ENCODE measurements at places on chromosomes 3 and 15.

DNA sequence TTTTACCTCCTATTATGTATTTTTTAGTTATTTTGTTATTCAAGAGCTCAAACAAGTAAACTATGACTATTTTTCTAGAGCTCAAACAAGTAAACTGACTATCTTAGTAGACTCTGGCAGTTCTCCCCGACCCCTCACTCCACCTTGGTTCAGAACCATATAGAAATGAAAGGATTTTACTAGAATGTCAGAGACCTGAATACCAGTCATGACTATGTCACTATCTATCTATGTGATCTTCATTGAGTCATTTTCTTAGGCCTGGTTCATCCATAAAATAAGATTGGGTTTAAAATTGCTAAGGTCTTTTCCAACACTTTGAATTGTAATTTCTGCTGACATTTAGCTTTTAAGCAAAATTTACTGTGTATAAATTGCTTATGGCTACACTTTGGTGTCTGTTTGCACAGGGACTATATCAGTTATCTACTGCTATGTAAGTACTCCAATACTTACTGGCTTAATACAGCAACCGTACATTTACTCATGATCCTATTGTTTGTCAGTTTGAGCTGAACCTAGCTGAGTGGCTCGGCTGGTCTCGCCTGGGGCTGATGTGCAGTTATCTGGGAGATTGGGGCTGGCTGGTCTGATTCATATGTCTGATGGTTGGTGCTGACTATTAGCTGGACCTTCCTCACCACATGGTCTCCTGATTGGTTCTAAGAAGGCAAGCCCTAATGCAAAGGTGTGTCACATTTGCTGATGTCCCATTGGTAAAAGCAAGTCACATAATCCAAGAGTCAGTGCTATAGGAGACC, 37.0 kb downstream of the RASA2 start:
- DNase-seq = no peak

- no peak for DNase-seq
Measured at GRCh38 chr3:17771177-17772017, 29.0 kb upstream of the TBC1D5 start.

DNA sequence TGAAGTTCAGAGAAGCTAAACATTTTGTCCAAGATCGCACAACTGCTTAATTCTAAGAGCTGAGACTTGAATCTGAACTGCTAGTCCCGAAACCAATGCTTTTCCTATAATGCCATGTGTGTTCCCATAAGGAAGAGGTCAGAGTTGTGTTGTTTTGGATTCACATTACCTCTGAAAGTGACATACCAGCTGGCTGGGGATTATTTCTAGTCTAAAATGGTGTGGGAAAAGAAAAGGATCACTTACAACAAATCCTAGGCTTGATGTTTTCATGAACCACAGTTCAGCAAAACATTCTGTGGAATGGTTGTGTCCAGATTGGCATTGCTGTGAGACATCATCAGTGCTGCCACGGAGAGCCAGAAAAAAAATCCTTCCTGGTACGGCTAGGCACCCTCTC, 35.0 kb upstream of the LRRC3B start:
- no peak for DNase-seq

GRCh38 chr3:152921351-152921750, 86.4 kb downstream of the P2RY1 start:
- DNase-seq = no peak

GRCh38 chr3:15326037-15326436, 6.3 kb downstream of the SH3BP5 start:
- no peak for DNase-seq

GRCh38 chr3:4744405-4745234, 234.6 kb upstream of the BHLHE40 start:
- no peak for DNase-seq

GRCh38 chr3:25903371-25904129, 113.7 kb downstream of the OXSM start:
- DNase-seq = no peak

- DNase-seq = no peak
Measured at GRCh38 chr3:122948408-122948807, 79.2 kb downstream of the SEMA5B start.

- no peak for DNase-seq
Measured at GRCh38 chr3:170454509-170454908, 35.8 kb downstream of the CLDN11 start.

- DNase-seq = no peak
Measured at GRCh38 chr15:72859757-72860145, 76.2 kb upstream of the ADPGK start.

GRCh38 chr3:120488296-120488695, 37.5 kb upstream of the FSTL1 start:
- no peak for DNase-seq

GRCh38 chr3:65639444-65639843, 399.3 kb downstream of the MAGI1 start:
- DNase-seq = no peak

GRCh38 chr3:13378155-13378554, 42.0 kb downstream of the NUP210 start:
- no peak for DNase-seq

DNA sequence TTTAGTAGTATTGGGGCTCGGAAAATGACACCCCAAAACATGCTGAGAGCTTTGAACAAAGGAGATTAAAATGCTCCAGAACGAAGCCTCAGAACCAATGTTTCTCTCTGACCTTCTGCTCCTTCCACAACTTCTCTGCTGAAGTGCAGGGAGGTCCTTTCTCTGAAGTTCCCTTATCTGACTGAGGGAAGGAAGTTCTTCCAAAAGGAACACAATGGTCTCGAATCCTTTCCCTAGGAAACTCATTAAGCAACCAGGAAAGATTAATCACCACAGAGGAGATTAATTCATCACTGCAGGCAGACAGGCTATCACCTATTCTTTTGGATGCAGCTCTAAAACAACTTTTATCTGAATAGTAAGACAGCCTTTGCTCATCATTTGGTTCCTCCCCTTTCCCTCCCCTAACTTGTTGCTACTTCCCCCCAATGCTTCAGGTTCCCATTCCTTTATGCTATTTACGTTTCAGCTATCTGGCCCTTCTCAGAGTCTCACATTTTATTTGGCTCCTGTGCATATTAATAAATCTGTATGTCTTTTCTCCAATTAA, 18.2 kb upstream of the WDR49 start:
- DNase-seq = no peak

GRCh38 chr15:57738734-57739237, 32.3 kb downstream of the POLR2M start:
- no peak for DNase-seq

DNA sequence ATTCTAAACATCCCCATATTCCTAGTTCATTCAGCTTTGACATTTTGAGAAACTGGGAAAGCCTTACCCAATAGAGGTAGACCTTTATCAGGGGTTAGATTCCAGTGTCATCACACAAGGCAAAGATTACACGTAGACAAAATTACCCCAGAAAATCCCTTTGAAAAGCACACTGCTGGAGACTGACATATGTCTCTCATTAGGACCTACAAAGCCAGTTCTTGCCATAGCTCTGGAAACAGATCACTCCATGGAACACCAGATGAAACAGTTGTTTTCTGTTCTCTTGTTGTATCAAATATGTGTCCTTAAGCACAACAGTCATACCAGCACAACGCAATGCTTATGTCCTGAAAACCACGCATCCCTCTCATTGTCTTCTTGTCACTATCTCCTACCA, 44.7 kb downstream of the RARB start:
- no peak for DNase-seq

DNA sequence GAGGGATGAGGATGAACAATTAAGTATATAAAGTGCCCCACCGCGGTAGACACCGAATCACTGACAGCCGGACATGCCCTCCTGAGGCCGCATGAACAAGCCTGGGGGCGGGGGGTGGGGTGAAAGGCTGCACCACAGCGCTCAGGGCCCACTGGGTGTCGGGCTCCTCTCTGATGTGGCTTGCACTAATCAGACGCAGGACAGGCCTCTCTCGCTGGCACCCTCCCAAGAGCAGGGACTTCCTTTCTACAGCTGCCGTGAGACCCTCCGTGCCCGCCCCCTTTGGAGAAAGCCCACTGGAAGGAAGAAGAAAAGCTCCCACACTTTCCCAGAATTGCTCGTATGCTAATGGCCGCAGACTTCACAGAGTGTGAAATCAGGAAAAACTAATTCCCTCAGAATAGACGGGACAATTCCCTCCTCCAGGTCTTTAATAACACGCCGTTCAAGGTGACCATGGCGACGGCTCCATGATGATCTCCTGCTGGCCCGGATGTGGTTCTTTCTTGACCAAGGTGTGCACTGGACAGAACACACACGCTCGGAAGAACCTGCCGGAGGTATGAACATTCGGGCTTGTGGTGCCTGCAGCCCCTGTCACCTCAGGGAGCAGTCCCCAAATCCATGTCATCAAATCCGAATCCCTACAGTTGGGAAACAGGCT, 32.0 kb downstream of the IQSEC1 start:
- no peak for DNase-seq

GRCh38 chr15:87032295-87032694, 952.6 kb downstream of the AGBL1 start:
- DNase-seq = no peak

All from CD4-positive, alpha-beta T cell treated with Interleukin-6 at 100 ng/mL for 8 hours (primary cell).